ENCODE measurements at places on chromosomes 5 and 9.
A peak's percentile ranks its signal among the peaks of the same experiment; 100 is the strongest.

DNA sequence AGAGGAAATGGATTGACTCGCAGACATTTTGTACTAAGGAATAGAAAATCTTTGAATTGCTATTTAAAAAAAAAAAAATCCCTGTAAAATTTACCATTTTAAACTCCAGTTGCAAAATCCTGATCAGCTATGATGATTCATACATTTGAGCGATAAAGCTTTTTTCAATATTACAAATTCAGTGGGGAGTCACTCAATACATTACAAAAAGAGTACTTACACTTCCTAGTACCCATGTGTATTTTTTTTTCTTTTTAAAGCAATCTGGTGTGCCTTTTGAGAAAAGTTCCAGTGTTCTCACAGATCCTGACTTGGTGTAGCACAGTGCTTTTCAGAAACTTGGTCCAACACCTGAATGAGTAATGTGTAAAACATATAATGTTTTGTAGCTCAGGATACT, 54.3 kb downstream of the PIK3R1 start:
- no peak for DNase-seq

DNA sequence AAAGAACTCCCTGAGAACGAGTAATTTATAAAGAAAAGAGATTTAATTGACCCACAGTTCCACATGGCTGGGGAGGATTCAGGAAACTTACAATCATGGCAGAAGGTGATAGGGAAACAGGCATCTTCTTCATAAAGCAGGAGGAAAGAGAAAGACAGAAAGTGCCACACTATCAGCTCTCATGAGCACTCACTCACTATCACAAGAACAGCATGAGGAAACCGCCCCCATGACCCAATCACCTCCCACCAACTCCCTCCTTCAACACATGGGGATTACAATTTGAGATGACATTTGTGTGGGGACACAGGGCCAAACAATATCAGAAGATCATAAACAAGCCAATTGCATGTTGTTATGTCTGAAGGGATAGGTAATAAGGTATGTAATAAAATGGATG, 935.9 kb upstream of the COX7C start:
- no peak for DNase-seq

DNA sequence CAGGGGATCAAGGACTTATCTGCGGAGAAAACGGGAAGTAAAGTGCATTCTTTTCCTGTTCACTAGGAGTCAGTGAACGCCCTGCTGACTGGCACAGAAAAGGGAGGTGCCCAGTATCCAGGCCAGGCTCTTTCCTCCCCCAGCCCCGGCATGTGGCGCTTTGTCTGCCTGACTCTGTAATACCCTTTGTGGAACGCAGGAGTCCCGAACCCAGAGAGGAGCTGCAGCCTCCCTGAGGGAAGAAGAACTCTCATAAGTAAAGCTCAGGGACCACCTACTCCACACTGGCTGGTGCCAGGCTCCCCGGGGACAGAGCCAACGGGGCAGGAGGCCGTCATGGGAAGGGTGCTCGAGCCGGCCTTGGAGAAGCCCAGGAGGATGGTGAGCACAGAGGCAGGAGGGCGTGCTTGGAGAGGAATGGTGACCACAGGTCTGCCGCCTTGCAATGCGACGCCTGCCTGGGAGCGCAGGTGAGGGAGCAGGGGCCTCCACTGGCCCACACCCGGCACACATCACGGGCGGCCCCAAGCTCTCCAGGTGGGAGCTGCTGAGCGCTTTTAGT, 31.5 kb downstream of the VAV2 start:
- DNase-seq: no peak

DNA sequence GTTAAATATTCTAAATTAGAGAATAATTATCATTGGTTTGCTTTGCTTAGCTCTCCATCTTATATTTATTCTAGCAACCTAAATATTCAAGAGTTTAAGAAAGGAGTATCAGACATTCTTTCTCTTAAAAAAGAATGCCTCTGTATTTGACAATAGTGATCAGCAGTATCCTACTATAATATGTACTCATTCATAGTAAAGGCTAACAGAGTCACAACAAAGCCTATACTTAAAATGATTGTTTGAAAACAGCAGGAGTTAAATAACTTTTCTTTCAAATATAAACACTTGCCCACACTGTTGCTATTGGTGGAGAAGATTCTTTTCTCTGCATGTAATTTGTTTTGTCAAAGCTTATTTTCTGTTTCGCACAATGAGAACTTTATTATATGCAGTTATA, 178.4 kb downstream of the PTPRD start:
- DNase-seq: no peak

DNA sequence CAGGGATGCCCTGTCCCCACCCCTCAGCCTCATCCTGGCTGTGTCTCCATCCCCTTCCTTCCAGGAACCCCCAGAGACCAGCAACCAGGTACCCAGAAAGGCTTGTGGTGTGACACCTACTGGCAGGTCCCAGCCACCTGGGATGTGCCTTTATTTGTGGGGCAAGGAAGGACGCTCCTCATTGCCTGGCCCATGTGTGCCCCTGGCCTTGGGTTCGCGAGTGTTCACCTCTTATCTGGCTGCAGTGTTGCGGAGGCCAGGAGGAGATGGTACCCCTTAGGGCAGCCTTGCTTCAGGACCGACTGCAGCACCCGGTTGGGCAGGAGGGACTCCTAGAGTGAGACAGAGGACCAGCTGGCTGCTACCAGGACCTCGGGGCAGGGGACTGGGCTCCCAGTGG, 8.8 kb downstream of the C9orf50 start:
- DNase-seq: no peak

DNA sequence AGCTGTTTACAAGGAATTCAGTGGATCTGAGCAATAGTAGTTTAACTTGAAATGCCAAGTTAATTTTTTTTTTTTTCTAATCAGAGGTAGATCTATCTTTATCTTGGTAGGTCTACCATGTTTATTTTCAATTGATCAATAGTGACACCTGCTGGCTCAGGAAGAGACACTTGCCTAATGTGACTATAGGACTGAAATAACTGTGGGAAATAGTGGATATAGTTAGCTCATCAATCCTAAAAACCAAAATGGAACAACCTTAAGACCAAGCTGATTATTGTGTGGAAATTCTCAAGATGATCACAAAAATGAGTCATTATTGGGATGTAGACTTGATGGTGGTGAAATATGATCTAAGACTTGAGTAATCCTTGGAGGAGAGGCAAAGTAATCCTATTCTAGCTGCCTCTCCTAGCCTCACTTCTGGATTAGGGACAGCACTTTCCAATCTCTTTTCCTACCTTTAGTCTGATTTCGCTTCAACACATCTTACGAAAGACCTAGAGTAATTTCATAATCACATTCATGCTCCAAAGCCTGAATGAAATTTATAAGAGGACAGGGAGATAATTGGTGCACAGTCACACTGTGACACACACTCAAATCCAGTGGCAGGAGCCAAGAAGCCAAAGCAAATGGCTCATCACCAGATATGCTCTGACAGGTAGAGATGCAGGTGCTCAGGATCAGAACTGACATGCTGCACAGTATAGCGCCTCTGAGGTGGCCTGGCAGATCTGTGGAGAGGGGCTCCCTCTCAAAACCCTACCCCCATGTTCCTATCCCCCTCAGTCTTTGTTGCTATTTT, 156.3 kb downstream of the HMHB1 start:
- peak; percentile 59 for DNase-seq

DNA sequence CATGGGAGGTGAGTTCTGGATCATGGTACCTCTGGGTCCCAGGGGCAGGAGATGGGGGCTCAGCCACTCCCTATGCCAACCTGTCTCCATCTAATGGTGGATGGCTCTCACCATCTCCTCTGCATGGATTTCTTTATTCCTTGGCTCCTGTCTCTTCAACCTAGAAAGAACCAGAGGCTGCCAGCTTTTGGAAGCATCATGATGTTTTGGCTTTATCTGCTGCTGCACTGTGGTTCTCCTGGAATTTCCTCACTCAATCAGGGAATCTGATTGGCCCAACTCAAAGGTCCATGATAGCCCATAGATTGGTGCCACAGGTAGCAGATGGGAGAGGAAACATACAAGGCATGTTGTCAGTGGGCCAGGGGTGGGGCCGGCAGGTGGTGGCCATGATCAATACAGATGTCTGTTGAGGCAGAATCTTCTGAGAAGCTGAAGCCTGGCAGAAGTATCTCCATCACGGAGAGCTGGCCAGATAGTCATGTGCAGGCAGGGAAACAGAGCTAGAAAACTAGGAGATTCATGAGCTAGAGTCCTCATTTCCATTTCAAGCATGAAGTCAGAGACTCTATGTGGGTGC, 158.2 kb downstream of the MACROH2A1 start:
- no peak for DNase-seq

GRCh38 chr5:77210091-77210963, at the start of gene PDE8B:
Gene PDE8B (plus strand): TSS chr5:77210680. CDS start chr5:77210926, 246 bp downstream.
- no peak for DNase-seq

DNA sequence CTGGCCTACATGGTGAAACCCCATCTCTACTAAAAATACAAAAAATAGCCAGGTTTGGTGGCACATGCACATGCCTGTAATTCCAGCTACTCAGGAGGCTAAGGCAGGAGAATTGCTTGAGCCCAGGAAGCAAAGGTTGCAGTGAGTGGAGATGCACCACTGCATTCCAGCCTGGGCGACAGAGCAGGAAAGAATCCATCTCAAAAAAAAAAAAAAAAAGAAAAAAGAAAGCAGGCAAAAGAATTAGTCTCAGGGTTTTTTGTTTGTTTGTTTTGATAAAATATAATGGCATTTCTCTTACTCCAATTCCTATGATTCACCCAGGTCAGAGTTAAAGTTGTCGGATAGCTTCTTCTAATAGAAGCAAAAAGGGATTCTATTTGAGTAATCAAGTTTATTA, 67.0 kb upstream of the ATG10 start:
- DNase-seq: peak; percentile 28

- DNase-seq: no peak
Observed at GRCh38 chr5:380701-381309, 59.3 kb downstream of the AHRR start.

DNA sequence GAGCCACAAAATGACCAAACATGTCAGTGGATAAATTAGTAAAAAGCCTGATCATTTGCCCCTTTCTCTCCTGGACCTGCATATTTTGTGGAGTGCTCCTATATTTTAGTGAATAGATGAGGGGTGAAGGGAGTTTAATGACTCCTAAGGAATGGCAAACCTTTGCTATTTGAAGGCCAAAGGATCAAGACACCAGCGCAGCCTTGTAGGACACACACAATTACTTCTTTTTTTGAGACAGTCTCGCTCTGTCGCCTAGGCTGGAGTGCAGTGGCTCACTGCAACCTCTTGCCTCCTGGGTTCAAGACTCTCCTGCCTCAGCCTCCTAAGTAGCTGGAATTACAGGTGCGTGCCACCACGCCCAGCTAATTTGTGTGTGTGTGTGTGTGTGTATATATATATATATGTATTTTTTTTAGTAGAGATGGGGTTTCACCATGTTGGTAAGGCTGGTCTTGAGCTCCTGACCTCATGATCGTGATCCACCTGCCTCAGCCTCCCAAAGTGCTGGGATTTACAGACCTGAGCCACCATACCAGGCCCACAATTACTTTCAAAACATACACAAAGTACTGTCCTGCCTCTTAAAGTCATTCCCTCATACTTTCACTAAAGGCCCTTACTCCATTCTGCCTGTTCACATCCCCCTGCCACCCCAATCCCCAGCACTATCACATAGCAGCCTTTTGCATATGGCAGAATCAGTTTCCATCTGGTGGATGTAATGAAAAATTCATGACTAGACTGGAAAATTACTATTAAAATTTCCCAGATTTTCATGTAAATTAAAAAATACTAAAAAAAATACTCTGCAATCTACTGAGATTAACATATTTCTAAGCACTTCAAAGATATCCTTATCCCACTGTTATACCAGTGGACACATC, 60.4 kb downstream of the CSNK1A1 start:
- no peak for DNase-seq

- no peak for DNase-seq
Observed at GRCh38 chr5:57009811-57010210, 57.9 kb upstream of the MIER3 start.

- DNase-seq: no peak
Observed at GRCh38 chr5:40801771-40802562, 3.8 kb upstream of the PRKAA1 start.

DNA sequence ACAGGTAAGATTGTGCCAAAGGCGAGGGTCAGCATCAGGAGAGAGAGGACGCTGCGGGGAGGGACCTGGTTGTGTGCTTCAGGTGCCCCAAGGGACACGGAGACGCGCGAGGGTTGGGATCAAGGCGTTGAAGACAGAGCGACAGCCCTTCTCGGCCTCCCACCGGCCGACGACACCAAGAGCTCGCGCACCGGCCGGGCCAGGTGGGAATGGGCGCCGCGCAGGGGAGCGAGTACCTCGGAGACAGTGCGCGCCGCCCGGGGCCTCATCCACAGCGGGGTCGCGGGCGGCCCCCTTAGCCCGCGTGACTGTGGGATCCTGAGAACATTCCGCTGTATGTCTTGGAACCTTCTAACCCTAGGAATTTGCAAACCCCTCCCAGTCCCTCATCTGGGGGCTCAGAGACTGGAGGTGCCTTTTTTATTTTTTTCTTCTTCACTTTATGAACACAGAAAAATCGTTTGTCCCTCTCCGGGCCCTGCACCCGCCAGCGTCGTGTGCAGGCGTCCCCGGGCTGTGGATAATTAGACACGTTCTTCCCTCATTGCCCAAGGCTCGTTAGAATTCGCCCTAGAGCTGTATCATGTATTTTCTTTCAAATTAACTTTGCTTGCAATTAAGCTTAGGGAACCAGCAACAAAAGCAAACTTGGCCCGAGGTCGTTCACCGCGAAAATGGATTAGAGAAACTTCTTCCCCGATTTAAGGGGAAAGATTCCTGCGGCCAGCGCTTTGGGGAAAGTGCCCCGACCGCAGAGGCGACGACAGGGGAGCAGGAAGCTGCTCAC, 4.8 kb downstream of the FOXE1 start:
- no peak for DNase-seq

DNA sequence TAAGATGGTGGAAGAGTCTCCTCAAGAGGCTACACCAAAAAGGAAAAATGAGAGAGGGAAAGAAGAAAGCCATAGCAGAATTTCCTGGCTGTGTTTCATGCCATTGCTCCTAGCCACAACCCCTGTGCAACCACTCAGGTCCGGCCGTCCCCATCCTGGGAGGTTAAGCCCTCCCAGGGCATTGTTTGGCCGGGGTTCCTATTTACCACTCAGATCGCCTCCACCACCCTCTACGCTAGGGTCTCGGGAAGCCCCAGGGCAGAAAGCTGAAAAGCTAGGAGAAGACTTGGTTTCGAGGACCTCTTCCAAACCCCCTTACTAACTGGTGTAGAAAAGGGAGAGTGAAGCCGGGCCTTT, 715 bp downstream of the RC3H2 start:
- peak; percentile 46 for DNase-seq
